ENCODE measurements at places on chromosomes 12 and 14.

DNA sequence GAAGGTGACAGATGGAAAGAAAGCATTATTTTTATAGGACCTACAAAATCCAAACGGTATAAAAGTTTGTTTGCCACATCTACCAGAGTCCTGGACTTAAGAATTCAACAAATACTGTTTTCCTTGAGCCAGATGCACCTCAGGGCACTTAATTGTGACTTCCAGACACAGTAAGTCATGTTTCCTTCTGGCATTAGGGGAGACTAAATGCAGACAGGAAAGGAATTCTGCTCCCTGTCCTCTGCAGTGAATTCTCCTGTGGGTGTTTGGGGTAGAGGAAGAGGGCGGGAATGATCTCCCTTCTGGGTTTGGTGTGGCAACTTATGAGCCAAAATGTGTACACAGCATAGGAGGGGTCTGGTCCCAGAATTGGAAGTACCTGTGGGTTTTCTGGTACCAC lies 93.9 kb upstream of the ZDHHC17 start:
- DNase-seq = no peak

GRCh38 chr12:34600592-34601462 lies 578.5 kb downstream of the ALG10 start:
- no peak for DNase-seq

DNA sequence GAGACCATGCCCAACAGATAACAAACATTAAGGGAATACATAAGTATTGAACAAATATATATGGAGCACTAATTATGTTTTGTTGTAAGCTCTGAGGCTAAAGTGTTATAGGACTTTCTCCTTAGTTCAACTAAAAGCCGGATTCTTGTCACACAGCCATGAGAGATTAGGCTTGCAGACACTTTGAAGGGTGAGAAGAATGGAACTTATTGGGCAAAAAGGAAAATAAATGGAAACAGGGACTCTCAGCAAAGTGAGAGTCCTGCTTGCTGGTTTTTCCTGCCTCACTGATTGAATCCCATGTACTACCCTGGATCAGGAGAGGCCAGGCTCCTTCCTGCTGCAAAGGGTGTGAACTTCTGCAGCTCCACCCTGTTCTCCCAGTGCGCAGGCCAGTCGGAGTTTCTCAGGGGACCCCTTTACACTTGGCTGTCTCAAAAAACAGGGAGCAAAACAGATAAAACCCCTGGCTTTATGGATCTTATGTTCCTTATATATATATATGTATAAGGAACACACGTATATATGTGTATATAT lies 77.1 kb upstream of the FUT8 start:
- no peak for DNase-seq

DNA sequence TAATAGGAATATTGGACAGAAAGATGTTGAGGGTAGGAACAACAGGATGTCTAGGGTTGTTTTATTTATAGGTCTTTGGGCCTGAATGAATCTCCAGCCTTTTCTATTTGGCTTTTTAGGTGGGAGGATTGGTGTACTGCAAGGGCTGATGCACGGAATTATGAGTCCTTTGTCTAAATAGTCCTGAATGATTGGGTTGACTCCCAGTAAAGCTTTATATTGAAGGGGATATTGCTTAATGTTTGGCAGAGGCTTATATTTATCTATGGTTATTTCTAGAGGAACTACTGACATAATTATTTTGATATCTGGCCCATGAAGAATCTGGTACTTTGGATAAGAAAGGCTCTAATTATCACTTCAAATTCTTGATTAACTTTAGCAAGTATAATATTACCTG lies 253.6 kb upstream of the AVPR1A start:
- no peak for DNase-seq

DNA sequence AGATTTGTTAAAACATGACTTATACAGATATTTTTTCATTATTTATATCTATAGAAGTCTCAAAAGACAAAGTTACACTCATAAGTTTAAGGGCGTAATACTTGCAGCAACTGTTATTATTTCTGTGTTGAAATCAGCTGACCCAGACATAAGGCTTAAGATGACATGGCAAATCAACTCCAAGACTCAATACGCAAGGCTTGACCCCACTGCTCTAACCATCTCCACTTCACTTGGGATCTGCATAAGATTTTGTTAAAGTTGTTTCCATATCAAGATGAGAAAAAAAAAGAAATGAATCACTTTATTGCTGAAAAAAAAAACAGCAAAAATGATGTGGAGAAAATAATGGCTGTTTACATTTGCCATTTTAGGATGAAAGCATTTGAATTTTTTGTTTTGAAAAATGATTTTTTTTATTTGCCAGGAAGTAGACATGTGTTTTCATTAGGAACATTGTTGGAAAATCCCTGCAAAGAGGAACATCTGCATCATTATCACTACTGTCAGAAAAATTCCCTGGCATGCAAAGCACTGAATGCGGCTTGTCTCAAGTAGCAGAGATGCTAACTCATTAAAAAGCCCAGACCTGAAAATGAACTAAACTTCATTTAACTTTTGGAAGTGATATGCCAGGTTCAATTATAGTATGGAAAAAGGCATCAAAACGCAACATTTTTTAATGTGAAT lies 73.5 kb downstream of the LIN7A start:
- DNase-seq = no peak

DNA sequence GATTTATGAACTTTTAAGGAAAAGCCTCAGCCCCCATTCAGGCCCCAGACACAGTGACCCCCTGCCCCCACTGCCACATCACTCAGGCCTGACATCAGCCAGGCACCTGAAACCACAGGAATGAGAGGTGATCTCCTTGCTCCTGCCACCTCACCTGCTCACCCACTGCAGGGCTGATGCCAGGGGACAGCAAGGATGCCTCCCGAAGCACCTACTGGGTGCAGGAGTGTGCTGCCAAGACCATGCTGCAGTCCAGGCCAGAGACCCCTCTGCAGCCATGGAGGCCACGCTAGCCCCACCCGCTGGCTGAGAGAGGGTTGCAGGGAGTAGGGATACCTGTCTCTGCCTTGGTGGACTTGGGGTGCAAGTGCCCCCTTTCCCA lies 18.6 kb upstream of the KRT7 start:
- DNase-seq = no peak

DNA sequence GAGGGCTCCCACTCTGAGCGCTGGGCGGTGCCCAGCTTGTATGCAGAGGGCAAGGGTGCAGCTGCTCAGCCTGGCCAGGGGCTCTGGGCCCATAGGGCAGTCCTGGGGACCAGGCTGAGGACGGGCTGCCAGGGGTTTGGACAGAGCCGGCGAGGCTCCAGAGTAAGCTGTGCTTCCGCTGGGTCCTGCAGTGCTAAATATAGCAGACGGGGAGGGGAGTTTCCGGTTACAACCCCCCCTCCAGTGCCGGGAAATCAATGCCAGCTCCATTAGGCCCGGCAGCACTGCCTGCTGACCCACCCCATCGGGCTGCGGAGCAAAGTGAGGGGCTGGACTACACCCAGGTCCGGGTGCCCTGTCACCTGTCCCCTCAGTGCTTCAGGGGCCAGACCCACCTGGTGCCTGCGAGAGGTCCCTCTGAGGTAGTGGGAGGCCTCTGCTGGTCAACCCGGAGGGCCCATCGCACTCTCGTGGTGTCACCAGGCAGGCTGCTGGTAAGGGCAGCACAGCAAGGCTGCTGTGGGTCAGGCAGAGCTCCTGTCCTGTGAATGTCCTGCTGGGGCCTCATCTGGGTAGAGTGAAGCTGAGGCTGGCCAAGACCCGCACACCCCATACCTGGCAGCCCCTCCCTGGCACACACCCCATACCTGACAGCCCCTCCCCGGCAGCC lies 2.6 kb upstream of the JAG2 start:
- no peak for DNase-seq

DNA sequence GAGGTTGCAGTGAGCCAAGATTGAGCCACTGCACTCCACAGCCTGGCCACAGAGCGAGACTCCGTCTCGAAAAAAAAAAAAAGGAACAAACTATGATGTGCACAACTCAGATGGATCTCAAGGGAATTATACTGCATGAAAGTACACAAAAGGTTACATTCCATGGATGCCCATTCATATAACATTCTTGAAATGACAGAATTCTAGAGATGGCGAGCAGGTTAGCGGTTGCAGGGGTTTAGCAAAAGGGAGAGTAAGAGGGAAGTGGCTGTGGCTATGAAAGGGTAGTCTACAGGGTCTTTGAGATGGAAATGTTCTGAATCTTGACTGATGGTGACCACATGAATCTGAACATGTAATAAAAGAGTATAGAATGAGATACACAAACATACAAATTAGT lies 49.7 kb downstream of the CKB start:
- DNase-seq = no peak

DNA sequence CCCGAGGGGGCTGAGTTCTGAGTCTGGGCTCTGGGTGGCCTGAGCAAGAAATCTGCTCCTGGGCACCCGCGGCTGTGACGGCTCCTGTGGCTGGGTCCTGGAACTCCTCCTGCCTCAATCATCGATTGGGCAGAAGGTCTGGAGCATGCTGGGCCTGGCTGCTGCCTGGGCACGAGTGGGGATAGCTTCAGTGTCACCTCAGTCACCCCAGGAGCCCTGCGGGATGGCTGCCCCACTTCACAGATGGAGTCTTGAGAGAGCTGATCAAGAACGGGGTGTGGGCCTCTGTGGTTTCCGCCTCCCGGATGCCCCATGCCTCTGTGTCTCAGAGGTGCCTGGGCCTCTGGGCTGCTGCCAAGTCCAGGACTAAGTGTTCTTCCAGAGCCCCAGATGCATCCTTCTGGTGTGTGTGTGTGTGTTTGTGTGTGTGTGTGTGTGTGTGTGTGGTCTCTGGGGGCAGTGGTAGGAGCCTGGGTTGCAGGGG lies 185.6 kb upstream of the C14orf180 start:
- no peak for DNase-seq

GRCh38 chr14:71089971-71090370 lies 182.7 kb downstream of the PCNX1 start:
- DNase-seq = no peak

DNA sequence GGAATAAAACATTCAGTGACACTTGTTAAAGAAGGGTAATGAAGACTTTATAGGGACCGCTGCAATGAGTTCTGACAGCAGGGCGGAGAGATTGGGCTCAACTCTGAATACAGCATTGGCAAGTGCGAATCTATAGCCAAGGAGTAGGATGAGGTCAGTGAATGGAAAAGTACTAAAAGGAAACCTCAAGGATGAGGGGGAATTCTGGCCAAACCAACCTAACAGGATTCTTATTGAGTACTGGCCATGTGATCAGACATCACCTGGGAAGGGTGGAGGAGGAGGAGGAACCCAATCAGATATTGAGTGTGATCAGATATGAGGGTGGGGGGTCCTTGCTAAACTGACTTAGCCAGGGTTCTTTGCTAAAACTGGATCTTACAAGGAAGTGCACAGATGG lies 31.0 kb downstream of the DRAM1 start:
- DNase-seq = no peak

DNA sequence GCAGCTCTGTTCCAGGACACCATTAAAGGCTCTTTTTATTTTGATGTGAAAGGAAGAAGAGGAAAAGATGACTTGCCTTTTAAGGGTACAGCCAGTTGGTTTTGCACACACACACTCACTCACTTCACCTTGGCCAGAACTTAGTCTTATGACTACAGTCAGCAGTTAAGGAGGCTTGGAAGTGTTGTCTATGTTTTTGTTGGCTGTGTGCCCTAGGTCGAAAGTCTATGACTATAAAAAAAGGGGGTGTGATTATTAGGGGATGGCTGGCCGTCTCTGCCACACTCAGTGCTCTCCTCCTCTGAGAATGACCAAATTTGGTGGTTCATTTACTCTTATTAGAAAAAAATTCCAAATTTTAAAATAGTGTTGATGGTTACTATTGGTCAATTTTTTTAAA lies 139.5 kb upstream of the OTX2 start:
- no peak for DNase-seq

- DNase-seq = no peak
Observed at GRCh38 chr12:24960222-24960855, 11.4 kb upstream of the BCAT1 start.

- no peak for DNase-seq
Observed at GRCh38 chr12:6716874-6717437, 6.9 kb upstream of the COPS7A start.

- DNase-seq = no peak
Observed at GRCh38 chr12:131673888-131674257, 37.0 kb upstream of the SFSWAP start.

DNA sequence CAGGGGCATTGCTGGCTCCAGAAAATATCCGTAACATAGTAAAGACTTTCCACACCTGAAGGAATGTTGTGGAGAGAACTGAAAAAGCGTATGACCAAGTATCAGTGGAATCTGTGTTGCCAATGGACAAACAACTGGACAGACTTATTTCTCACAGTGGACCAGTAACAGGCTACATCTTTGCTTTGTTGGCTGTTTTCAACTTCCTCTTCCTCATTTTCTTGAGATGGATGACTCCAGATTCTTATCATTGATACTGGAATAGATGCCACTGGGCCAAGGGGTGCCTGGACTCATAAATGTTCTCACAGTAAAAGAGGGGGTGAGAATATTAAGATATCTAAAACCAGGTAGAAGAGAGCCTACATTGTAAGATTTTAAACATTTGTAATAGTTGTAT lies 6.4 kb downstream of the GAS2L3 start:
- DNase-seq = no peak

GRCh38 chr12:31005944-31006361 lies 67.7 kb upstream of the DDX11 start:
- DNase-seq = no peak

- DNase-seq = no peak
Observed at GRCh38 chr12:3632256-3632655, 120.7 kb downstream of the CRACR2A start.

GRCh38 chr12:45732250-45732649 lies 2.7 kb downstream of the ARID2 start:
- no peak for DNase-seq

DNA sequence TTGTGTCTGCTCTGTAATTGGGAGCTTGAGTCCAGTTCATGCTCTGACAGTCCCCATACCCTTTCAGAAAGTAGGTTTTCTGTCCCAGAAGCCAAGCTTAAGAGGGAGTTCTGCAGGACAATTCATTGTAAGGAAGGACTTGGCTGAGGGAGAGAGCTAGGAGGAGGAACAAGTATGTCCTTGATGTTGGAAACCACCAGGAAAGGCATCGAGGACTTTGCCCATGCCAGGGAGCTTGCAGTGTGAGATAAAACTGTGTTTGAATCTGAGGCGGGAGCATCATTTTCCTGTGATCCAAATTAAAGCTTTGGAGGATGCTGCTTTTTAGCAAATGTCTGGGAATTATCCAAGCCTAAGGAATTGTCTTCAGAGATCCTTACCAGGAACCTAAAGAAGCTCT lies 175.3 kb downstream of the EMP1 start:
- DNase-seq = no peak

DNA sequence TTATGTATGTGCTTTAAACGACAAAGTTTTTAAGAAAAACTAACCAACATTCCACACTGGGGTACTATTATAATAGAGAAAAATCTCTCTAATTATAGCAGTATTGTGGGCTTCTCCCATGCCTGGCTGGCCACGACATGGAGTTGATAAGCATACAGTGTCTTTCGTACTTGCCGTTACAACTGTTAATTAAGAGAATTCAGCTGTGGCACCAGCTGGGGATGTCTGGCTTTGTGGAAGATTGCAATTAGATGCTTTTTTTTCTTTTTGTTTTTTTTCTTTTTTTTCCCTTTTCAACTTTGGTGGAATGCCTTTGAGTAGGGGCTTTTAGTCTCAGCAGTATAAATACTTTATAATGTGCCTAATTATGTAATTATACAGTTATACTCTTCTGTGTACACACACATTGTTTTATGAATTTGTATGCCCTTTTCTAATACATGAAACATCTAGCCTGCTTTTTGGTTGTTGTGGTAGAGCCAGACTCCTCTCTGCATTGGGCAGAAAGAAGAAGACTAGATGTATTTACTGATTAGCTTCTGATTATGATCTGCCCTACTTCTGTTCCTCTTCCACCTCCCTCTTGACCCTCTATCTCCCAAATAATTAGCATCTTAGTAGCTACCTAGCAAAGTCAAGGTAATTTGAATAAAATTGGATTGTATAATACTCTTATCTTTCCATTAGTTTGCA lies 76.4 kb downstream of the SUSD6 start:
- no peak for DNase-seq
